Naive B cell (primary cell): ENCODE measurements at places on chromosomes 5 and 9.

- H3K4me1 ChIP-seq: peaks cover 18% of the 10 kb centered on the region
- peaks cover 53% of the 10 kb centered on the region for H3K27me3 ChIP-seq
- H3K36me3 ChIP-seq: no peaks in the 10 kb centered on the region
- peak overlapping the region; percentile 18 for H3K4me3 ChIP-seq
- DNase-seq: no peak
Observed at GRCh38 chr5:44387921-44388320, 1.3 kb downstream of the FGF10 start.

GRCh38 chr9:126055381-126055985 lies 271.1 kb upstream of the MVB12B start:
- H3K27me3 ChIP-seq: peaks cover 30% of the 10 kb centered on the region
- H3K36me3 ChIP-seq: no peaks in the 10 kb centered on the region
- peaks cover 4% of the 10 kb centered on the region for H3K4me1 ChIP-seq
- H3K4me3 ChIP-seq: no peak overlapping the region
- H3K27ac ChIP-seq: no peak overlapping the region

DNA sequence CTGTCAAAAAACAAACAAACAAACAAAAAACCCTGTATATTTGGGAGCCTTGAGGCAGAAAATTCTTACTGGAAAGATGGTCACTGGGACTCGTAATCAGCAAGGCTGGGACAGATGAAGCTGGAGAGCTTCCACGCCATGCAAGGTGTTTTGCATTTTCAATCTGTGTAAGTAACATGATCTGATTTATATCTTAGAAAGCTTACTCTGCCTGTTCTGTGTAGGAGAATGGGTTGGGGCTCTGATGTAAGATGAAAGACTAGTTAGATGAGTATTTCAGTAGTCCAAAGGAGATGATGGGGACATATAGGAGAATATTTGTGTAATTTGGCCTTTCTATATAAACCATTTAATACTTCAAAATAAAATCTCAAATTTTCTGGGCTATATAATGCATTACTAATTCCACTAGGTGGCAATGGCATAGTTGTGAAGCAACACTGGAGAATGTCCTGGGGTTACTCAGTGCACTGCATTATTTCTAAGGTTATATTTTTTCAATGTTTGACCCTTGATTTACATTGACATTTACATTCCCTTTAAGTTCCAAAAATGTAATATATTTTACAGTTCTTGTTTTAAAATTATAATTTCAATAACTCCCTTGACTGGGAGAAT lies 21.9 kb upstream of the FSD1L start:
- H3K36me3 ChIP-seq: no peaks in the 10 kb centered on the region
- no peaks in the 10 kb centered on the region for H3K27me3 ChIP-seq
- no peak overlapping the region for H3K27ac ChIP-seq
- H3K4me3 ChIP-seq: no peak overlapping the region

GRCh38 chr5:33641744-33642505 lies 201.2 kb downstream of the TARS1 start:
- no peaks in the 10 kb centered on the region for H3K36me3 ChIP-seq
- H3K27ac ChIP-seq: no peak overlapping the region
- no peaks in the 10 kb centered on the region for H3K4me1 ChIP-seq
- DNase-seq: no peak
- H3K27me3 ChIP-seq: no peaks in the 10 kb centered on the region
- no peak overlapping the region for H3K4me3 ChIP-seq
